Fibroblast of the aortic adventitia (primary cell): ENCODE measurements at places on chromosomes 3 and 15. TPM values are rescaled to one million over a fixed set of nuclear protein-coding genes. Genes with fewer than 3 reads are reported as not detected.

The BOC gene
- 16.9 and 25.9 TPM in 2 replicates for total RNA-seq

The FANCD2OS gene
- total RNA-seq = not detected in 2 replicates

The CCDC191 gene
- total RNA-seq = 4.2 and 7.4 TPM in 2 replicates

The NMNAT3 gene
- 1.5 and 1.8 TPM in 2 replicates for total RNA-seq

The CSPG5 gene
- total RNA-seq = 0.09 TPM in 1 of 2 replicates, not detected in the other

The GOLGA6L4 gene
- total RNA-seq = 0.08 and 1.2 TPM in 2 replicates

The GOLGA8T gene
- not detected in 2 replicates for total RNA-seq

The PRR20G gene
- total RNA-seq = not detected in 2 replicates

The TLNRD1 gene
- 9.3 and 10.5 TPM in 2 replicates for total RNA-seq
